Fibroblast of skin of left biceps (primary cell): ENCODE measurements at places on chromosomes 11 and 22.

- DNase-seq: no peak
These were observed 55.3 kb downstream of the C22orf42 start for GRCh38 chr22:32103658-32104315.

GRCh38 chr22:45134313-45134712 lies 29.4 kb upstream of the NUP50 start:
- no peak for DNase-seq

GRCh38 chr11:121487191-121487590 lies 34.4 kb upstream of the SORL1-AS1 start:
- DNase-seq: peak; percentile 7

DNA sequence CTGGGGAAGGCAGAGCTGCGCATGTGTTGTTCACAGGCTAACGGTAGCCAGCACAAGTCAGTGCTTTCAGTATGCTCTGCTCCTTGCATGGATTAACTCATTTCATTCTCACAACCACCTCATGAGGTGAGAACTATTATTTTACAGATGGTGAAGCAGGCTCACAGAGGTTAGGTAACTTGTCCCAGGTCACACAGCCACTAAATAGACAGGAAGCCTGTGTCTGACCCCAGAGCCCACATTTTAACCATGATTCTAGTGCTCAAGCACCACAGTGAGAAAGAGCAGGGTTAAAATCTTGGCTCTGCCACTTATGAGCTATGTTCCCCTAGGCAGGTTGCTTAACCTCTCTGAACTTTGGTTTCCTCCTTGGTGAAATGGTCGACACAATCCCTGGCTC lies 6.2 kb upstream of the SNX15 start:
- no peak for DNase-seq

DNA sequence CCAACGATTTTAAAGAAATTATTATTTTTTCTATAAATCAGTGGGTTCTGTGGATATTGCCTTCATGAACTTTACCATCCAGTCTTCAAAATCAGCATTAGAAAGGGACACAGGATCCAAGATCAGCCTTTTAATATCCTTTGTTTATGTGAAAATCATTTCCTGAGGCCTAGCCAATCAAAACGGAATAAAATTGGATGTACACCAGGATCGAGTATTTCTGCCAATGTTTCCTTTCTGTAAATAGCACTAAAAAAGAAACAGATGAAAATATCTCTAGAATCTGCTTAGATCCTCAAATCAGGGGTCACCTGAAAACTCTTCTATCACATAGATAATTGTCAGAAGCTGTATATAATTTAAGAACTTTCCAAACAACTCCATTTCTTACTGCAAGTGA lies 1598.5 kb downstream of the LRRC4C start:
- no peak for DNase-seq

GRCh38 chr11:47188259-47188658 lies 2.0 kb upstream of the PACSIN3 start:
- no peak for DNase-seq

GRCh38 chr22:45580726-45581381 lies 78.2 kb downstream of the FBLN1 start:
- no peak for DNase-seq

GRCh38 chr11:35145271-35145670 lies 6.3 kb downstream of the CD44 start:
- DNase-seq: no peak

DNA sequence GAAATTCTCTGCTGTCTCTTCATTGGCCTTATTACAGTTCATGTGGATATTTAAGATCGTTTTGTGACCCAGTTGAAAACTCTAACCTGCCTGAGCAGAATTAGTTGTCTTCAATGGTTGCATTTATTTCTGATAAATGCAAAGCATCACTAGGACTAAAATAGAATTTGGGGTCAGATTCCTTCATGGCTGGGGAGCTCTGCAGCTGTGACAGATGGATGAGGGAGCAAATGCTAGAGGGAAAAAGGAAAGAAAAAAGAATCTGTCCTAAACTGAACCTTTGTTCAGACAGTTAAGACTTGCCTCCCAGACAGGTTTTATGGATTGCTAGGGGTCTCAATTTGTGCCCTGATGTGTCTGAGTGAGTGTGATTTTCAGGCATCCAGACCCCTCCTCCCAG lies 113.0 kb downstream of the SYT9 start:
- no peak for DNase-seq

GRCh38 chr22:19755145-19755710 lies 5.3 kb upstream of the TBX1 start:
- DNase-seq: no peak

DNA sequence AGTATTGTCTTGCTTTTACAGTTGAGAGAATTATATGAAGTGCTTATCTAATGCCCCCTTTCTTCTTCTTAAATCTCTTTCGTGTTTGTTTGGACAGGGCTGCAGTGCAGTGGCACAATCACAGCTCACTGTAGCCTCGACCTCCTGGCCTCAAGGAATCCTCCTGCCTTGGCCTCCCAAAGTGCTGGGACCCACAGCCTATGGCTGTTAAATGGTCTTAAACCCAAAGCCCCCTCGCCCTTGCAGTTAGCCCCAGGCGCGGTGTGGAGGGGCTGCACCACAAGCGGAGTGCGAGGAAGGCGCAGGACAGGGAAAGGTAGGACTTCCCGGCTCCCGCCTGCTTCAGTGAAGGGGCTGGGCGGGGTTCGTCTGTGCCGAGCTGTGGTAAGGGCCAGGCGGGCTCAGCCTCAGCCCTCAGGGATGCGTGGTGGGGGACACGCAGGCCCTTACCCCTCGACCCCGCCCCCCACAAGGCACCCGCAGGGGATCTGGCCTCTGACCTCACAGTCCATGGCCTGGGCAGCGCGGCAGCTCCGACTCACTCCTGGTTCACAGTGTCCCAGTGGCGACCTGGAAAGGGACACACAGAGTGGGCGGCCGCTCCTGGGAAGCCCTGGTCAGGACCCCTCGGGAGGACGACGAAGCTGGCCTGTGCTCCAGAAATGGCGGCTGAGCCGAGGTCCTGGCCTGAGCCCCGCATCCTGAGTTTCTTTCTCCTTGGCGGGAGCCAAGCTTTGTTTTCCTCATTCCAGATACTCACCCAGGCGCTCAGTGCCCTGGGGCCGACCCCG lies 24.5 kb downstream of the BID start:
- no peak for DNase-seq

- no peak for DNase-seq
These were observed 40.8 kb downstream of the ZNF214 start for GRCh38 chr11:6979365-6979764.

DNA sequence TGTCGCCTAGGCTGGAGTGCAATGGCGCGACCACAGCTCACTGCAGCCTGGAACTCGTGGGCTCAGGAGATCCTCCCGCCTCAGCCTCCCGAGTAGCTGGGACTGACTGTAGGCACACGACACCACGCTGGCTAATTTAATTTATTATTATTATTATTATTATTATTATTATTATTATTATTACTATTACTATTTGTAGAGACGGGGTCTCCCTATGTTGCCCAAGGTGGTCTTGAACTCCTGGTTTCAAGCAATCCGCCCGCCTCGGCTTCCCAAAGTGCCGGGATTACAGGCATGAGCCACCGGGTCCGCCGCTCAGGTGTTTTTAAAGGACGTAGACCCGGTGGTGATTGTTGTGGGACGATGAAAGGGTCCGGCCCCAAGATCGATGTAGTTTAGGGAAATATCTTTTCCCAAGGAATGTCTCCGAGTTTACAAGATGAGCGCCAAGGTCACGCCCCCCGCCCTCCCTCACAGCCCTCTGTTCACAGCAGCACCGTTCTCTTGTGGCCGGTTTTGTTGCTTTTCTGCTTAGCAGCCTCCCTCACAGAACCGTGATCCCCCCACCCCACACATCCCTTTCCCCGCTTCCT lies 728 bp upstream of the POGLUT3 start:
- DNase-seq: no peak

DNA sequence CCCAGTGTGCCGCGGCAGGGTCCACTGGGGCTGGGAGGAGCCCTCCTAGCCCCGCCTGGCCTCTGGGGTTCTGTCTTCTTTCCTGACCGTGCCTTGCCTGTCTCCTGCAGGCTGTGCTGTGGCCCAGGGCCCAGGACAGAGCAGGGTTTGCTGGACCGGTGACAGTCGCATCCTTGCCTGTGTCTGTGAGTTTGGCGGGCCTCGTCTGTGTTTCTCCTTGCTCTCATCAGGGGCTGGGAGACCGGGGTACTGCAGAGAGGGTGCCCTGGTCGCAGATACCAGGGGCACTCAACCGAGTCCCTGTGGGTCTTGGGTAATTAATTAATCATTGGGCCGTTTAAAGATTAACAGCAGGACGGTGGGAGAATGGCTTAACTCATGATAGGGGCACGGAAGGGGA lies 29.9 kb downstream of the RPL3 start:
- no peak for DNase-seq

DNA sequence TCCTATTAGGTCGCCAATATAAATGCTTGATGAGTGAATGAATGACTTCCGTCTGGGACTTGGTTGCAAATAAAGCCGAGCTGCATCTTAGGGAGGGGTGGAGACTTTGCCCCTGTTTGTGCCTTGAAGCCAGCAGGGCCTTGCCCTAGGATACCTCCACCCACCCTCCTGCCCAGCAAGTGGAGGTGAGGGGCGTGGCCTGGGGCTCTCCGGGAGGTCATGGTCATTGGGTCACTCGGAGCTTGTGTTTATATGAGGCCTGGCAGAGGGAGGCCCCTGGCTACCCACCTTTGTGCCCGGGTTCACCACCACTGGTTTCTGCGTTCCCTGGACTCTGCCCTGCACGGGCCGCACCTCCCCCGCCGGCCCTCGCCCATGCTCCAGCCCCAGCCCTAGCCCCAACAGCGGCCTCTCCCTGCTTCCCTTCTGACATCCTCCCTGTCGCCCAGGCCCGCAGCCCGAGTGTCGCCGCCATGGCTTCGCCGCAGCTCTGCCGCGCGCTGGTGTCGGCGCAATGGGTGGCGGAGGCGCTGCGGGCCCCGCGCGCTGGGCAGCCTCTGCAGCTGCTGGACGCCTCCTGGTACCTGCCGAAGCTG lies 4.3 kb downstream of the MPST start:
- no peak for DNase-seq

DNA sequence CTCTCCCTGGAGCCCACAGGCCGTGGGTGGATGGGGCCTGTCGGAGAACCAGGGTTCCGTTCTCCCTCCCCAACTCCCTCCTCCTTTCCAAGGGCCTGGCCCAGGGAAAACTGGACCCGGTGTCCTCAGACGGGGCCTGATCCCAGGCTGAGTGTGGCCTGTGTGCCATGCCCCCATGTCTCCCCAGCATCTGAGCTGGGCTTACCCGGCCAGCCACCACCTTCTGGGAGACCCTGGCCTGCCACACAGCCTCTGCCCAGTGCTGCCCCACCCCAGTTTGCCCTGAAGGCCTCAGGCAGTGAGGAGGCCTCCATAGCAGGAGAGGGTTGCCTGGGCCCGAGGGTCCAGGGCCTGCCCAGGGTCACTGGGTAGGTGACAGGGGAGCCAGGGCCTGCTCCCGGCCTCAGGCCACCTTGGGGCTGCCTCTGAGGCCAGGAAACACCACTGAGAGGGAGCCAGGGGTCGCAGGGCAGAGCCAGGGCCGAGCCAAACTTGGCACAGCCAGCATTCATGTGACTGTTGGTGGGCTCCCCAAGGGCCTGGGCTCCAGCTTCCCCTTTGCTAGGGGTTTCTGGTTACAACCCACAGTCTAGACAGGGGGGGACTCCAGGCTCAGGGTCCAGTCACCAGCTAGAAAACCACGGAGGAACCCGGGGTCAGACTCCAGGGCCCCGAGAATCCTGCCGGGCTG lies 590 bp upstream of the IFITM10 start:
- no peak for DNase-seq

- DNase-seq: no peak
These were observed 24.7 kb downstream of the TNRC6B start for GRCh38 chr22:40202225-40202944.

DNA sequence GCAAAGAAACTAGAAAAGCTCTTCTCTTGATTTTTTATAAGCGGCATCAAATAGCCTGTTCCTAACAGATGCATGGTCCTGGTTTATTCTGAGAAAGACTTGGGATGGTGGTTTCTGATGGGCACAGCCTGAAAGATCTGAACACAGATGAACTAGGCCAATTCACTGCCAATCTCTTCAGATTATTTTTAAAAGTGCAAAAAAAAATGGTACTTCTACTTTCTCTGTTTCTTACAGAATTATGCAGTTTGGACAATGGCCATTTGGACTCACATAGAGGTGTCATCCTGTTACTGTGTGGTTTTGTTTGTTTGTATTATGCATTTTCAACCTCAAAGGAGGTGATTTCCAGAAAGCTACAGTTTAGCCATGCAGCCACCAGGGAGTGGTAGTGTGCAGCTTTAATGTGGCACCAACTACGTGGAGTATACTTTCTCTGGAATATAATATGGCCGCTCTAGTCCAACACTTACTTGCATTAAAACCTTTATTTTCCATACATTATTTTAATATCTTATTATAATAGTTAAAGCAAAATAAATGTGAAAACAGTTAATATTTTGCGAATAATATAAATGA lies 469.8 kb upstream of the KIRREL3 start:
- no peak for DNase-seq

DNA sequence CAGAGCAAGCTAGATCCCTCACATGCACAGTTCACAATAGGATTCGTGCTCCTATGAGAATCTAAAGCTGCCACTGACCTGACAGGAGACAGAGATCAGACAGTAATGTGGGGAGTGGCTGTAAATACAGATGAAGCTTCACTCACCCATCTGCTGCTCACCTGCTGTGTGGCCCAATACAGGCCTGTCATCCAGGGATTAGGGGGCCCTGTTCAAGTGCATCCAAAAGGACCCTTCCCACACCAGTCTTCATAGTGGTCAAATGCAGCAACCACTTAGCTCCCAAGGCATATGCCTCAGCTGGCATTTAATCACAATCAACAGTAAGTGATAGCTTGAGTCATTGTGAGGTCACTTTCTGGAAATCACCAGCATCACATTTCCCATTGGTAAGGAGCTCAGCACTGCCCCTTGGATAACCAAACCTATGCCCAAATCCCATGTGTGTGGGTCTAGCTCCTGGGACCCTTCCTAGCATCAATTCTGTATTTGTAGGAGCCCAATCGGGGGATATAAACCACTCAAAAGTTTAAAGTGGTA lies 65.6 kb downstream of the OR4C45 start:
- DNase-seq: no peak

- peak; percentile 99 for DNase-seq
These were observed 1073.3 kb downstream of the TBC1D22A start for GRCh38 chr22:47835726-47836125.

DNA sequence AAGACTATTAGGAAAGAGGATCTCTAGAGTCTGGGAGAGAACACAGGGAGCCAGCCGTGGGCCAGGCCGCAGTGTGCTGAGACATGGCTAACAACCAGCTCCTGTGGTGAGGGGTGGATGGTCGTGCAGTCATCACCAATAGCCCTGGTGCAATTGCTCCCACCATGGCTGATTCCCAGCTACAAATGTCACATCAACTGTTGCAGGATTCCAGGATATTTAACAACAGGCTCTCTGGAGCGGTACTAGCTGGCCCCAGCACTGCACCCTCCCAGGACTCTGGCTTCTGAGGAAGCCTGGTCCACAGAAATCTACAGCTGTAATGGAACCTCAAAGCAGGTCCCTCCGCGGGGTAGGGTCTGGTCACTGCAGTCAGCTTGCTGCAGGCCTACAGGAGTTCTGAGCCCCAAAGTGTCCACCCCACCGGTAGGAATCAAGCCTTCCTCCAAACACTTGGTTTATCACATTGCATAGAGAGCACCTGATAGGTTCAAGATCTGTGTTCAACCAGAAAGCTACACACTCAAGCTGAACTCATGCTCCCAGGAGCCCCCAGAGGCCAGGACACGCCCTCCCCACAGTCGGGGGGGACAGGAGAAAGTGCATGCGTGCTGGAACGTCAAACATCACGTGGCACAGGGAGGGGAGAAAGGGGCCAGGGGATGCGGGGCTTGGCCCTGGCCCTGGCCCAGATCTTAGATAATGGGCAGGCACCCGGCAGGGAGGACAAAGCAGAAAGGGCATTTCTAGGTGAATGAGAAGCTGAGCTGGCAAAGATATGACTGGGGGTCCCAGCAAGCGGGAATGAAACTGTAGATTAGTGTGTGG lies 609.0 kb downstream of the TBC1D22A start:
- DNase-seq: no peak
